ENCODE measurements at places on chromosomes 7 and 10.

- DNase-seq, result no peak
Measured at GRCh38 chr7:36668750-36669149, 55.5 kb downstream of the AOAH start.

- DNase-seq, result no peak
Measured at GRCh38 chr10:58212622-58213021, 55.1 kb downstream of the IPMK start.

DNA sequence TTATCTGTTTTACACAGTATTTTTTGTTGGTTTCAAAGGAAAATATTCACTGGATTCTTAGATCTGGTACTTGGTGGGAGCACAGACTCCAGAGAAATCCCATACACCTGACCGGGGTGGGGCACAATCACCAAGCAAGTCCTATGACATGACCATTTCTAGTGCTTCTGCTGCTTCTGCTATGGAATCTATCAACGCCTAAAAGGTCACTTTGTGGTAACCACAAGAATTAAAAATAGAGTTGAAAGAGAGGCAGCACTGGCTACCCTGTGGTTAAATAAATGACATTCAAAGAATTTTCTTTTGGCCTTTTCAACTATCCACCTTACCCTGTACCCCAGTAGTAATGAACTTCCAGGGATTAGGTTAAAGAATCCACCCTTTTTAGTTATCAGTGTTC, 329.9 kb upstream of the VWC2 start:
- no peak for DNase-seq

- no peak for DNase-seq
Measured at GRCh38 chr7:1925349-1925748, 255.3 kb downstream of the ELFN1 start.

Data from stimulated activated CD4-positive, alpha-beta T cell treated with anti-CD3 and anti-CD28 coated beads, Interleukin-1b, Interleukin-23, amount 100 ng/mL, for 24 hours (primary cell).